ENCODE measurements at places on chromosomes 2 and 18.

- DNase-seq, result no peak
Measured at GRCh38 chr2:1887915-1888314, 143.6 kb upstream of the PXDN start.

GRCh38 chr2:177783835-177784744, 288.5 kb downstream of the PDE11A start:
- DNase-seq, result peak; percentile 85

DNA sequence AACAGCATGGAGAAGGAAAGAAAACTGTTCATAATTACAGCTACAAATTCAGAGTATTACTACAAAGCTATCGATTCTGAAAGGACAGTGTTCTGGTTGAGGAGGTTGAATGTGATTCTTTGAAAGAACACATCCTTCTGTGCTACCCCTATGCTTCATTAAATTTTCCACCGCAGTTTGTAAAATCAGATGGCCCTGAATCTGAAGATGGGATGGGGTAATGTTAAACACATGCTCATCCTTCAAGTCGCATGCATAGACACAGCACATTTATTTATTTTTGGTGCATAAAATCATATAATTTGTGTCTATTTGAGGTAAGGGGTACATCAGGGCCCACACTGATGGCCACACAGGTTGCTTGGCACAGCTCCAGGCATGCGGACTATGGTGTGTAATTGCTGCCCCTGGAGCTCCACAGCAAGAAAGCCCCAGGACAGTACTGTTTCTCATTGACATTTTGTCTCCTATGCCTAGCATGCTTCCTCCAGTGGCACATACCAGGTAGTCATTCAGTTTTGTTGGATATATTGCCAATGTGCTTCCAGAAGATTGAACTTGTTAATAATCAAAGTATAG, 238.8 kb upstream of the TANK start:
- no peak for DNase-seq

DNA sequence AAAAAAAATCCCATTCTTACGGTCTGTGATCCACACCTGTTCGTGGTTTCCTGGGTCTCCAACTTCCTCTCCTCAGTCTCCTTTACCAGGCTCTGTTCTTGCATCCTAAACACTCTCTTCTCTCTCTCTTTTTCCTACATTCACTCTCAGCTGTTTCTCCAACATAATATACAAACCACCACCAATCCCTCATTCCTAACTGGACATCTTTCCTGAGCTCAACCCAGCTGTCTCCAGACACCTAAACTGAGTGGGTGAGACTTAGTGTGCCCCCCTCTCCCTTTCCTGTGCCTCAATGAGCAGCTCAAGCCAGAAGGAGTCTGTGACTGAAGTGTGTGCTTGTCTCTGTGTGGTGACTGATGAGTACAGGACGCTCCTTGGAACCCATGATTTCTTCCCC, 59.4 kb downstream of the LIPG start:
- no peak for DNase-seq

DNA sequence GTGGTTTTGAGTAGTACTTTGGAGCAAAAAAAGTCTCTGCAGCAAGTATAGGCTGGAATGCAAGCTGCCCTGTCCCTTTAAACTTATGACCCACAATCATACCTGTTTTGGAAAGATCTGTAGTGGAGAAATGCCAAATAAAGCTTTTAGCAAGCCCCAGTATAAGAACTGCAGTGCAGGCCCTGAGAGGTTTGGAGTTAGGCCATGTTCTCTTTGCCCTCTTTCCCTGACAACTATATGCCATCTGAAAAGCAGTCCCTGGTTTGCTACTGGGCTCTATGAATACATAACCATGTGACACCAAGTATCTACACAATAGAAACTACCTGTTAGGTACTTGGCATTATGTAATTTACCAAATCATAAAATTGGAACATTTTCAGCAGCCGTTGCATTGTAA, 267.4 kb upstream of the HNMT start:
- no peak for DNase-seq

DNA sequence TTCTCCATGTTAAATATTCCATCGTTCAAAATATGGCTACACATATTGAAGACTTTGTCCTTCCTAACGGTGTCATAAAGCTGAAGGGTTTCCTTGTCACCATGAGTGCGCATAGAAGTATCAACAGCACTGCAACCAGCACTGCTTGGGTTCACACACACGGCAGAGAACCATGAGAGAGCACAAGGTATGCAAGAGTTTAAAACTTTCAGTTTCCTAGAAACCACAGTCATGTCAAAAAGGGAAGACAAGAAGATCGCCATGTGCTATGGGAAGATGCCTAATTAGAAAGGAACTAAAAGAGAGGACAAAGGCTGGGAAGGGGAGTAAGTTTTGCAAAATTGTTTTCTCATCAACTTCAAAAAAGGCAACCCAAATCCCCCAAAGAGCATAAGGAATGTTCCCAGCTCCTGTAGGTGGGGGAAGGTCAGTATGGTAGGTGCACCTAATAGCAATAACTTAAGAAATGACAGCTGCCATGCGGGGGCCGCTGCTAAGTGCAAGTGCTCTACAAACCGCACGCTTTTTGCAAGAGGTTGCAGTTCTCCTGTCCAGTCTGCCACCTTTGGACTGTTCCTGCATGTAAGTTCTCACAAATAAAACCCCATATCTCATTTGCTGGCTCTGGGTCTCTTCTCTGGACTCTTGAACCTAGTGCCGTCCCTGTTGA, 136.8 kb downstream of the TMEM163 start:
- no peak for DNase-seq

DNA sequence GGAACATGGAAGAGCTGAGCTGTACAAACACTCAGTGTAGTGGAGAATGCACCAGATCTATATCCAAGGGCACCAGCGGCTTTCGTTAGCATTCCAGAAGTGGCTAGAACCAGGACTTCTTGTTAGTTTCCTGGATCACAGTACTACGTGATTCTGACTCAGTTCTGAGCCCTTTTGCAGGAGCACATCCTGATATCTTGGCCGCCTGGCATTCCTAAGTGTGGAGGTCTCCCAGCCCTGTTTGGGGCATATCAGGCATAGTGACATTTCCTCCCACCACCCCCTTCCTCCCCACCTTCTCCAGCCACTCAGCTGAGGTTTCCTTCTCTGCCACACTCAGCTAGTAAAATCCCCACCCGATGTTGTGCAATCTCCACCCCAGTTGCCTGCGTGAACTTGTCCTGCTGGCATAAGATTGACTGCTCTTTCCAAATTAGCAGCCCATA, 63.4 kb downstream of the BMP10 start:
- DNase-seq, result peak; percentile 65

GRCh38 chr2:2107627-2108026, 223.4 kb downstream of the MYT1L start:
- no peak for DNase-seq

DNA sequence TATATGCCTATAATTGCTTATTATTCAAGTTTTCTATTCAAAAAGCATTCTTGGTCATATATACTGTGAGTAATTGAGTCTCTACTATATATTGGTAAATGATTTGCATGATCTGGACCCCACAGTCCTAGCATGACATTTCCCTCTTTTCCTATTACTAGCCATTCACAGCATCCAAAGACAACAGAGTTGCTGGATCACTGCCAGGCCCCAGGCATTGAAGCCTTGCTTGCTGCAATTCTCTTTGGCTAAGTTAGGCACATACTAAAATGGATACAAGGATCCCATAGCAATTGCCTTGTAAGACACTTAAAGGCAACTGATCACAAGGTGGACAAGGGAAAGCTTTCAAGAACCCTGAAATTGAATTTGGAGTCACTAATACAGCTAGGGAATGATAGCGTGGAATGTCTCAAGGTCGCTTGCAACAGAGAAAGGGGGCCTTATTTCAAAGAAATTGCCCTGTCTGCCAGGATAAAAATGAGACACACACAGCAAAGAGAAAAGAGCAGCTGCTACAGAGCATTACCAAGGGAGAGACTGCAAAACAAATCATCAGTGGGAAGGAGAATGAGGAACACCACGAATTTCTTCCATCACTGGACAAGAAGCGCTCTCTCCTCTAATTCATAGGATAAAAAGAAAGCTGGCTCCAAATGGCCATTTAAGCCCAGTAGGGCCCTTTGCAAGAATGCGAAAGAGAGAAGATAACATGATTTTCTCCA, 77.1 kb upstream of the EPHA4 start:
- DNase-seq, result no peak

GRCh38 chr18:51614033-51614432, 416.6 kb upstream of the MEX3C start:
- peak; percentile 84 for DNase-seq

DNA sequence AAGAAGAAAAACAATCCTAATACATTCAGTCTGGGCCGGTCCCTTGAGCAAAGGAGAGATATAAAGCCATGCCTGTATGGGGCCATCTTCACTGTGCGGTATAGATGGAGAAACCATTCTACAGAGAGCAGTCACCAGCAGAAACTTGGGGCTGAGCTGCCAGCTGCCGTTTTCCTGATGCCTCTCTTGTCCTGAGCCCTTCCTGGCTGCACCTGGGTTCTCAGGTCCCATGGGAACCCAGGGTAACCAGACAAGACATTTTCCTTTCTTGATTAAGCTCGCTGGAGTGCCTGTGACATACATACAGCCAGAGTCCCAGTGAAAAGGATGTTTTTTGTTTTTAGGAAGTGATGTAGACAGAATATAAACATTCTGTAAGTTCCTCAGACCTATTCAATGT, 5.3 kb upstream of the METTL21A start:
- no peak for DNase-seq

GRCh38 chr2:138475277-138475776, 26.2 kb upstream of the SPOPL start:
- DNase-seq, result no peak

DNA sequence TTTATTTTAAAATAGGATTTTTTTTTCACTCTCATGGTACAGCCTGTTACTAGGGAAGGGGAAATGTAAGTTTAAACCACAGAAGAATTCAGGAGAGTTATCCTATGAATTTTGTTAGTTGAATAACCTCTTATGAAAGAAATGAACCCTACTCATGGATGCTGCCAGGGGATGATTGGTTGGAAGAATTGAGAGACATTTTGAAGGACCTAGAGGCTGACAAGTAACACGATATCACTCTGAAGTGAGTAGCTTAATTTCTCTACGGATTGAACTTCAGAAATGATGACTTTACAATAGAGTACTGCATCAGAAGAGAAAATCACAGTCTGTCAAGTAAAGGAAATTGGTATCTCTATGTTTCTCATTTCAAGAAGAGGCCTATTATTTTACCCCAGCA, 1346.2 kb downstream of the SUCLG1 start:
- no peak for DNase-seq

- no peak for DNase-seq
Measured at GRCh38 chr2:233463586-233463985, 103.0 kb downstream of the USP40 start.

DNA sequence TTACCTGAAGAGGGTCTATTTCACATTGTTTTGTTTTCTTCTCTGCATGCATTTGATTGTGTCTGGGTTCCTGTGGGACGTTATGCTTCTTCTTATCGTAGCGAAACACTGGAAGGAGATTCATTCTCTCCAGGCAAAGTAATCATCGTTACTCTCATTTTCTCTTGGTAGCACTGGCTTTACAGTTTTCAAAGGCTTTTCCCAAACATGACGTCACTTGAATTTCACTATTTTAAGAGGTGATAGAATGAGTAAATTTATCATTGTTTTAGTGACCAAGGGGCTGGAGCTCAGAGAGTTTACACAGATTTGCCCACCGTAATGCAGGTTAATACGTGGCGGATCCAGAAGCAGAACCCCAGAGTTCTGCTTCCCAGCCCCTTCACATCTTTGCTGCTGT, 391.4 kb downstream of the DCDC2C start:
- no peak for DNase-seq

GRCh38 chr2:165450156-165450555, 19.3 kb upstream of the CSRNP3 start:
- no peak for DNase-seq

- no peak for DNase-seq
Measured at GRCh38 chr18:62294073-62294472, 31.0 kb upstream of the TNFRSF11A start.

DNA sequence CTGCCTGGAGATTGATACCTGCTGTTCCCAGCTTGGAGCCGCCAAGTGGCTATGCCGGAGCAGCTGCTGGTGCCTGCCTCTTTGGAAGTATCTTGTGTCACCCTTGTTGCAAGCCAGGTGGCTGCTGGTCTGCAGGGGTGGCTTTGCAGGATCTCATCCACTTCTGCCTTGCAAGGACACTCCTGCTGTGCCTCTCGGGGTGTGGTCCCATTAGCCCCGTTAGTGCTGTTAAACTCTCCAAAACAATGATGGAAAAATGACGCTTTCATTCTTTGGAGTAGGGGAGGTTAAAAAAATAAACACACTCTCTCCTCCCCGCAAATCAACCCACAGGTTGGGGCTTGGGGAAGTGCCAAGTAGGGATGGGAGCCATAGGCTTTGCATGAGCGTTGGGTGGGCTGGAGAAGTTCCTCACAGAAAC, 352.8 kb downstream of the RNF144A start:
- DNase-seq, result no peak

DNA sequence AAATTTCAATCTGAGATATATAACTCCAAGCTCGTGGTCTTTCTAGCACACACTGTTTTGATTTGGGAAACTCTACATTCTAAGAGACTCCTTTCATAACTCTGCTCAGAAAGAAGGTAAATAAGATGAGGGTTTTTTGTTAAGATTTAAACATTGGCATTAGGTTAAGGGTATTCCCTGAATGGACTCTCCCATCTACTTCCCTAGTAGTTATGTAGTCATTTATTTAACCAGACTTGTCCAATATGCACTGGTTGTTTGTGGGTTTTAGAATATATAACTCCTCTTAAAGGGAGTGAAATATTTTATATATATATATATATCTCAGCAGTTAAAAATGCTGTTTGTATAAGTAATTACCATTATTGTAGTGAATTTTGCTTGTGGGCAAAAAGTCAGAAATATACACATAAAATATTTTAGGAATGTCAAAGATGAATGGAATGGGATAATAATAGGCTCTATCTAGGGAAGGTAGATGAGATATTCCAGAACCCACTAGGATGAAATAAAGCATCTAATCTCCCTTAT, 61.5 kb upstream of the WDR75 start:
- DNase-seq, result no peak

DNA sequence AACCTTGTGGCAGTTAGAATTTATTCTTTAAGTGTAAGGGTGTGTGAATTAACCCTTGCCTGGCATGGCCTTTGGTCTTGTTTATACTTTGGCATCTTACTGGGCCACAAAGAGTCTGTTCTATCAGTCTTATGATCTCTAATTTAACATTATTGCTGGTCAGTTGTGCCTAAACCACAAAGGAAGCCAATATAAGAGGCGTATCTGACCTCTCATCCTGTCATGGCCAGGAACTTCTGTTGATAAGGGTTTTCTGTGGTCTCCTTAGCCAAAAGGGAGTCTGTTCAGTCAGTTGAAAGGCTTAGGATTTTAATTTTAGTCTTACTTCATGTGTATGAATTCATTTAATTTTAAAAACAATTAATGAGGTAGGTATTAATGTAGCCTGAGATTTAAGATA, 127.2 kb downstream of the LRRTM4 start:
- DNase-seq, result no peak
